NCI-H69 (cell line): ENCODE measurements at places on chromosomes 7 and 10.

DNA sequence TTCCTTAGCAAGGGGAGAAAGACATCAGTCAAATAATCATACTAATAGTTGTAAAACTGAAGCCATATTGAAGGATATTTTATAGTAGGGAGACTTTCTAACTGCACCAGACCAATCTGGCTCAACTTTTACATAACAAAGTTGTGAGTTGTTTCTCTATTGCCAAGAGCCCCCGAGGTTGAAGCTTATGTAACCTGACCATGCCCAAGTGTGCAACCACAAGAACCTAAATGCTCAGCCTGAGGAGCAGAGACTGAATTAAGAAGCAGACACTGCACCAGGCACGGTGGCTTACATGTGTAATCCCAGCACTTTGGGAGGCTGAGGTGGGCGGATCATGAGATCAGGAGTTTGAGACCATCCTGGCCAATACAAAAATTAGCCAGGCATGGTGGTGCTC lies 77.3 kb upstream of the ARMC3 start:
- DNase-seq = no peak

DNA sequence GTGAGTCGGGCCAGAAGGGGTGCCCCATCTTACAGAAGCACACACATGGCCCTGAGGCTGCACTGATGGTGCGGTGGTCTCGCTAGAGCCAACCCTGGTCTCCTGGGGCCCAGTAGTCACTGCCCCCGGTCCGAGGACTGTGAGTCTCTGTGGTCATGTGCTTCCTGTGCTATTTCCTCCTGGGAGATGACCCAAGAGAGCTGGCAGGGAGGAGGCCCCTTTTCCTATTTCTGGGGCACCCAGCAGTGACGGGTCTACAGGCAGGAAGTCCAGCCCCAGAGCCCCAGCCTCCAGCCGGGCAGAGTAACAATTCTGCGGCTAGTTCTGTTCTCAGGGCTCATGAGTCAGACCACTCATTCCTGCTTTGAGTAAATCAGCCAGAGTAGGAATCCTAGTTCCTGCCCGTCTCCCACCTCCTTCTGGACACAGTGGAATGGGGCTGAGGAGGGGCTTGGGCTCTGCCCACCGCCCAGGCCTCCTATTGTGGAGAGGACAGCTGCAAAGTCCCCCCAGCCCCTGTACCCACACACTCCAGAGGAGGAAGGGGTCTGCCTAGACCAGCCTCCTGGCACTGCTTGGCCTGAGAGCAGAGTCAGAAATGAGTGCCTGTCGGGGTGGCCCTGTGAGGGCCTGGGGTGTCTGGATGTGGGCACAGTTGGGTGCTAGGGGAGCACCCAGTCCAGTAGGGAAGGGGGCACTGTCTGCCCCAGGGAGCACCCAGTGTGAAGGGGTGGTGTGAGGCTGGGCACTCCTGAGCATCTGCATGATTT lies 80.5 kb upstream of the PPIF start:
- no peak for DNase-seq

- no peak for DNase-seq
These were observed 61.4 kb upstream of the NME8 start for GRCh38 chr7:37786741-37787569.

DNA sequence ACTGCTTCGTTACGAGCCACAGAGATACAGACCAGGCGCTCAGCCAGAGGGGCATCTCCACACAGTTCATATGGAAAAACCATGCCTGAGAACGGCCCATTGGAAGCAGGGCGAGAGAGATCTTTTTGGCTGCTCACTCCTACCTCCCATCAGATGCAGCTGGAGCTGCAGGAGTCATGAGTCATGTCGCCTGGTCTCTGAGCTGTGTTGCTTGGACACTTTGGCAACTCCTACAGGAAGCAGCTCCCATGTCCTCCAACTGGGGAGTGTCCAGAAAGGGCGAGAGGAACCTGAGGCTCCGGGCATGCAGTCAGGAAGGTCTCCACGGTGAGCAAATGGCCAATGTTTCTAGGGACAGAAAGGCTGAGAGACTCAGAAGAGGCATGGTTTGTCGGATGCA lies 24.9 kb downstream of the INSIG1 start:
- DNase-seq = no peak

DNA sequence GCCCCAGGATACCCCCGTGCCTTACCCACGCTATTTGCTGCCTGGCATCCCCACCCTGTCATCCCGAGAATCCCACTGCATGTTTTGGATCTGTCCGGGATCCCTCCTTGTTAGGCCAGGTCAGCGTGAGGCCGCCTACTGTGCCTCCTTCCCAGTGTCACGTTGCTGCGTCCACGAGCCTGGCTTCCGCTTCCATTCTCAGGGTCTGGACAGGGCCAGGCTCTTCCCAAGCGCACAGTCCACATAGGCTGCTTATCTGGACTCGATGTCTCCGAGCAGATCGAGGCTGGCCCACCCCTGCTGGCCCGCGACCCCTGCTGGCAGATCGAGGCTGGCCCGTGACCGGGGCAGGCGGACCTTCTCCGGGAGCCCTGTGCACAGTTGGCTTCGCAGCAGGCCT lies 27.1 kb downstream of the FOXK1 start:
- DNase-seq = no peak
